ENCODE measurements at places on chromosomes 3 and 15.

DNA sequence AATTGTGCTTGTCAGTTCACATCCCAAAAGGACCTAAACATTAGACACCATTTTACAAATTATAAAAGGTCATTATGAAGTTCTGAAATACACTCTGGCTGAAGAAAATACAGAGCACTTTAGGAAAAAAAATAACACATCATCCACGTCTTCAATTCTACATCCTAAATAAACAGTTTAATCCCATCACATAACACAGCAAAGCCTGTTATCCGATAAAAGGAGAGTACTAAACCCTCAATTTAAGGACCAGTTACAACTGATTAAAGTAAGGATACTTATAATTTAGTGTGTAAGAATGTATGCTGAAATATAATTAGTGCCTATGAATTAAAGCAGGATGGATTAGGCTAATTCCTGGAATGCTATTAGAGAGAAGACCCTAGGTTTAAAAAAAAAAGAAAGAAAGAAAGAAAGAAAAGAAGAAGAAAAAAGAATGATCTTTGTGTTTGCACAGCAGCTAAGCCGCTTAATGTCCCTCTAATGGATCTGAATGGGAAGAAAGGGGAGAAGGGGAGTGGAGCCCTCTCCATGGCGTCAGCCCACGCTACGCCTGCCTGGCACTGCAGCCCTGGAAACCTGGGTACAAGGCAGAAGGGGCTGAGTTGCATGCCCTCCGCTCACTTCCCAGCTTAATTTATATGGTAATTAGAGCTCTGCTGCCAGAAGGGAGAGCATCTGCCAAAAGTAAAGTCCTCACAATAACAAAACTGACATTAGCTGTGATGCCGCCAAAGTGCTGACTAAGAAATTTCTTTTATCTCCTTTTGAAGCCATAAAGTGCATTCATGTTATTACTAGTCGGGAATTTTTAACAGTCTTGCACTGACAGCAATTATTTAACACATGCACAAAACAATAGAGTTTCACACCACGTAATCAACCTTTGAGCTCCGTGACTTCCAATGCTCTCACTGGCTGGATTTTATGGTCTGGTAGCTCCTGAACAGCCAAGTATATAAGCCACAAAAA is 90.0 kb downstream of the FSIP1 start:
- DNase-seq, result no peak

GRCh38 chr15:101406036-101406435 is 83.5 kb downstream of the PCSK6 start:
- DNase-seq, result no peak

GRCh38 chr3:150421799-150422548 is 13.9 kb downstream of the TSC22D2 start:
- DNase-seq, result no peak

GRCh38 chr3:133540896-133541674 is 32.4 kb upstream of the CDV3 start:
- no peak for DNase-seq

GRCh38 chr3:140388202-140388922 is 289.5 kb upstream of the TRIM42 start:
- DNase-seq, result no peak

DNA sequence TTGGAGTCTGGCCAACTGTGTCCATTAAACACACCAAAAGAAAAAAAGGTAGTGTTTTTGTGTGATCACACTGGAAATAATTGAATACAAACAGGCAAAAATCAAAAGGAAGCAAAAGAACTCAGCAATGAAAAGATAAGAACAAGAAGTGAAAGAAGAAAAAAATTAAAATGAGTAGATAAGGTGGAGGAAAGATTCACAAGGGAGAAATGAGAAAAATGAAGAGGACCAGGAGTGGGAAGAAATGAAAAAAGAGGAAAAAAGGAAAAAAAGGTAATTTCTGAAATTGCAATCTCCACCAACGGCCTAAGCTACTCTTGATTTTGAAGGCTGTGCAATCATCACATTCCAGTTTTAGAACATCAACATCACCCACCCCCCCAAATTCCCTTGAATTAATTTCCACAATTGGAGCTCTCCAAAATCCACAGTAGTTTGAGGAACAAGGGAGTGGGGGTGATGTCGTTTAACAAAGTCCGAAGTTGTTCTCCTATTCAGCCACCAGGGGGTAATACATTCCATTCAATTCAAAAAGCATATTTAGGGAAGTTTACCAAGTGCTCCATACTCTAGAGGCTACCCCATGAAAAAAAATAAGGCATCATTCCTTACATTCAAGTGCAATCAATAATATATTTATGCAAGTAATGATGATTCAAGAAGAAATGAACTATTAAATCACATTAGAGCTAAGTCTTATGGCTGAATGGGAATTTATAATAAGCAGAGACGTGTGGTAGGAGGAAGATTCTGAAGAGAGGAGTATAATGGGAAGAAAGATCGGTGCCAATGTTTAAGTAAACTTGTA is 37.4 kb downstream of the ZNF860 start:
- DNase-seq, result no peak

DNA sequence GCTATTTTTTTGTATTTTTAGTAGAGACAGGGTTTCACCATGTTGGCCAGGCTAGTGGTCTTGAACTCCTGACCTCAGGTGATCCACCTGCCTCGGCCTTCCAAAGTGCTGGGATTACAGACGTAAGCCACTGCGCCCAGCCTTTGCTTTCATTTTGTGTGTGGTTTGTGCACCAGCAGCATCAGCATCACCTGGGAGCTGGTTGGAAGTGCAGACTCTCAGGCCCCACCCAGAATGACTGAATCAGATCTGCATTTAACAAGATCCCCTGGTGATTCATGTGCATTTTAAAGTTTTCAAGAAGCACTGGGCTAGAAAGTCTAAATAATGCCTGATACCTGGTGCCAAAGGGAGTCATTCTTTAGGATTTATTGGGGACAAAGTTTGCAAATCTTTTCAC is 73.4 kb upstream of the BNIP2 start:
- no peak for DNase-seq

DNA sequence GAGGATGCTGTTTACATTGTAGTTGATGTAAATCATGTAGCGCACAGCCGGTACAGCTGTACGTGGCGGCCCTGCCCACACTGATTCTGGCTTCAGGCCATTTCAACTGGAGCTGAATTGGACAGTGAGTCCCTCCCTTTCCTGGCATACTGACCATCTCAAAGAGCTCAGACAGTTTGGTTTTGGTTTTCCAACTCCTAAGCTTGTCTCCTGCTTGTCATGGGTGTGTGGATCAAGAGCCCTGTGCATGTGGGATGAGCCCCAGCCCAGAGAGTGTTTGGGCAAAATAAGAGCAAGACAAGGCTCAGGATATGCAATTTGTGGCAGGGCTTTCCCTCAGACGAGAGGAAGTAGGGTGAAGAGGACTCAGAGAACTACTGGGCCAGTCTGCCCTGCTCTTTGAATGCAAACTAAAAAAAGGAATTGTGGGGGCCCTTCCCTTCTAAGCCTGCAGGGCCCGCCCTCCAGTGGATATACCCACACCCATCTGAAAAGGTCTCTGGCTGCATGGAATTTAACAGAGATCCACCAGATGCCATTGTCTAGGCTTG is 13.3 kb downstream of the ITGA11 start:
- no peak for DNase-seq

- no peak for DNase-seq
Measured at GRCh38 chr3:159219231-159219630, 417.4 kb downstream of the MFSD1 start.

GRCh38 chr3:69821133-69821532 is 81.9 kb downstream of the MITF start:
- no peak for DNase-seq

DNA sequence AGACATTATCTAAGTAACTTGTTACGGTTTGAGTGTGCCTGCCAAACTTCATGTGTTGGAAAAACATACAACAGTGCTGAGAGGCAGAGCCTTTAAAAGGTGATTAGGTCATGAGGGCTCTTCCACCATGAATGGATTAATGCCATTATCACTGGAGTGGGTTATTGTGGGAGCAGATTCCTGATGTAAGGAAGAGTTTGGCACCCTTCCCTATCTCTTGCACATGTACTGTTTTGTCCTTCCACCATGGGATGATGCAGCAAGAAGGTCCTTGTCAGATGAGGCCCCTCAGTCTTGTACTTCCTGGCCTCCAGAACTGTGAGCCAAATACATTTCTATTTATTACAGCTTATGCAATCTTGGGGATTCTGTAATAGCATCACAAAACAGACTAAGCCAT is 413.9 kb downstream of the EPHA3 start:
- DNase-seq, result no peak

DNA sequence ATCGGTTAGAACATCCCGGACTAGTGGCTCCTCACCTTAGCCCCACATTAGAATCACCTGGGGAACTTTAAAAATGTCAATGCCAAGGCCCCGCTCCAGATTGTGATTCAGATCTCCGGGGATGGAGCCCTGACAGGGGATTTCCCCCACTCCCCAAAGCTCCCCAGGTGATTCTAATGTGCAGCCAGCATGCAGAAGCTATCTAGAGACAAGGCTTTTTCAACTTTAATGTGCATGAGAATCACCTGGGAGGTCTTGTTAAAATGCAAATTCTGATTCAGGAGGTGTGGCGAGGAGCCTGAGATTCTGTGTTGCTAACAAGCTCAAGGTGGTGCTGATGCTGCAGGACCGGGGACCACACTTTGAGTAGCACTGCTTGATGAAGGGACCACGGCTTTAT is 156.7 kb downstream of the RAB11A start:
- DNase-seq, result no peak

DNA sequence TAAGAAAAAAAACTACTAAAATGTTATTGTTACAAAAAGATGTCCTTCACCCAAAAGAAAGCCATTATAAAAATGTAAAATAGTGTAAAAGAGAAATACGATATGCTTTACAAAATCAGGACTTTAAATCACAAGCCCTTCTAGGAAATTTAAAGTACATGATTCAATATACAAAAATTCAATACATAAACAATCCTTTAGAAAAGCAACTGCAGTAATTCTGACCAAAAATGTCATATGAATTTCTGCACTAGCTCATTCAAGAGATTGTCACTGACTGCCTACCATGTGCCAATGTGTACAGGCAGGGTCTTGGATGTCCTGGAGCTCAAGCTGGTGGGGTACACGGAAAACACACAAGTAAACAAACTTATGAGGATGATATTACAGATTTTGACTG is 2.5 kb downstream of the MORC1 start:
- DNase-seq, result no peak

- no peak for DNase-seq
Measured at GRCh38 chr15:49675041-49675440, 54.2 kb downstream of the DTWD1 start.

DNA sequence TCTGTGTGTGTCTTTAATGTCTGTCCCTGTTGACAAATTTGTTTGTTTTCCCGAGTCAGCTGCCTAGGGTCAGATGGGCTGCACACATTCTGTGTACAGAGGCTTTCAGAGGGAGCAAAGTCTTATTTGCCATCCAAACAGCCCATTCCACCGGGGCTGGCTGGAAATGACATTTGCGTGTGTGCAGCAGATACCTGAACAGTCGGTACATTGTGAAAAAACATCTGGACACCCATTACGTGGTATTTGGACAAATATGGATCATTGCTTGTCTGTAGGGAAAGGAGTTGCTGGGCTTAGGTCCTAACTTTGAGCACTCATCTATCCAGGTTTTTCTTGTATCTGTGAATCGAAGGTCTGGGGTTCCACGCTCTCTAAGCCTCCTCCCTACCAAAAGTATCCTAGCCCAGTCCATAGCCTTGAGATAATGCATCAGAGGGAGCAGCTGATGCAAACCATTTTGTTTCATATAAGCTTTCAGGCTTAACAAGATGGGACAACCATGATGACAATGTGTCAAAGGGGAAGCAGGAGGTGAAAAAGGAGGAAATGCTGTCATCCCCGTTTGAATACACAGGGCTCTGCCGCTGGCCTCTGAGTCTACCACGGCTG is 22.2 kb upstream of the CMTM8 start:
- DNase-seq, result no peak

DNA sequence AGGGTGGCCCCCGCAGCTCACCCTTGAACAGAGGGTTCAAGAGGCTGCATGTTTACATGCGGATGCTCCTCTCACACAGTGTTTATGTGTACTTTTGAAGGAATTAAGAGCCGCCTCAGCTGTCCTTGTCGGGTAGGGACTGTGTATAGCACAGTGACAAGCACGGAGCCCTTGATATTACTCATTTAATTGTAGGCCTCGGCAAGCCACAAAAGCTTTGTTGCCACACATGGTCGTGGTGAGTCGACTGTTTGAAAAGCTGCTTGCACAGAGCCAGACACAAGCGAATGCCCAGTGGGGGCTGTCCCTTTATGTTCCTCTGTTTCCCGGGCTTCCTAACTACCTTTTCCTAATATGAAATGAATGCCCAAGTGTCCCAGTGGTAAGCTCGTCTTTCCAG is 4.5 kb downstream of the ESYT3 start:
- DNase-seq, result no peak

DNA sequence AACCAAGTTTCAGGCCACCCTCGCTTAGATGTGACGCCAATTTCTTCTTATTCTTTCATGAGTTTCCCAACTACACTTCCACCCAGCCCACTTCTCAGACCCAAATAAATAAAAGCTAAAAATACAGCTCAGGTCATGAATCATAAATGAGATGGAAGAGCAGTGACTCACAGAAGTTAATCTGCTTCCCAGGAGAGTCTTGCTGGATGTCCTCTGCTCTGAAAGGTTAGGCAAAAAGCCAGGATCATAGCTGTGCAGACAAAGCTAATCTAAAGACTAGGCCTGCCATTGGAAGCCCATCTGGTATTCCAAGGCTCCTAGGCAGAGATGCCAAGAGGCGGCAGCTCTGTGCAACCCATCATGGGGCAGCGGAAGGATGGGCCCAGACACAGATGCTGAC is 24.1 kb downstream of the SHC4 start:
- DNase-seq, result no peak

DNA sequence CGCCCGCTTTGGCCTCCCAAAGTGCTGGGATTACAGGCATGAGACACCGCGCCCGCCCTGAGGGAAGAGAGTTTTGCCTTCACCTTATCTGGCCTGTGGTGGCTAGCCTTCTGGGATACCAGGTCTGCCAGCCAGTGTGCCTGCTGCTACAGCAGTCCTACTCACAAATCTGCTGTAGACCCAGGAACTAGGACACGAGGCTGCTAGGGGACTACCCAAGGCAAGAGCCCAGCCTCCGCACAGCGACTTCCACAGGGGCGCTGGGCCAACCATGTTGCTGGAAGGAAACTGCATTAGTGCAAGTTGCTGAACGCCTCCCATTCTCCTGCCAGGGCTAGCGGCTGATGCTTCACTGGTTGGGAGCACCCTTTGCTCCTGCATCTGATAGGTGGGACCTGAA is 53.7 kb downstream of the DHX30 start:
- DNase-seq, result no peak

All from stimulated activated CD4-positive, alpha-beta T cell treated with anti-CD3 and anti-CD28 coated beads, Interleukin-15, amount 100 ng/mL, for 1 hour (primary cell).